ENCODE measurements at places on chromosomes 4 and X.

DNA sequence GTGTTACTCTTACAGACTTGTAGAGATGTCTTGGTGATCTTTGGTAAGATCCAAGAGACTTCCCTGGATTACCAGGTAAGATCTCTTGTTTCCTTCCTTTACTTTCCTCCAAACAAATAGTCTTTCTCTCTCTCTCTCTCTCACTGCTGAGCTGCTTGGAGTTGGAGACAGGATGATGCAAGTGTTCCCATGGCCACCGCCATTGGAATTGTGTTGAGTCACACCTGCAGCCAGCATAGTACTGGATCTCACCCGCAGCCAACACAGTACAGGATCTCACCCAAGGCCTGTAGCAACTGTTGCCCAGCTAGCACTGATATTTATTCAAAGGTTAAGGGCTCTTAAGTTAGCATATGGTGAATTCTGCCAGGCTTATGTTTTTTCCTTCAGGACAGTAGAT is 1080.9 kb downstream of the FAT4 start:
- no peak for DNase-seq

DNA sequence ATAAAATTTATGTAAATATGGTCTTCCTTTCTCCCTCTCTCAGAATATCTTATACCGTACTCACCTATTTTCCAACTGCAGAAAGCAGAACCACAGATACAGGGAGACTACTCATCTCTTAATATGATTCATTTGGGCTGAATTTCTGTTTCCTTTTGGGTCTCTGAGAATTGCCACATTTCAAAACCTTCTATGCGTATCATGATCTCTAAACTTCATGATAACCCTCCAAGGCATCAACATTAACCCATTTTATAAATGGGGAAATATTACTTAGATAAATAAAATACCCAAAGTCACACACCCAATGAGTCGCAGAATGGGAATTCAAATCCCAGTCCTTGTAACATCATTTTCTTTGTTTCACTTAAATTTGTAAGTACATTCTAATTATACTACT is 16.6 kb upstream of the PRDM8 start:
- no peak for DNase-seq

DNA sequence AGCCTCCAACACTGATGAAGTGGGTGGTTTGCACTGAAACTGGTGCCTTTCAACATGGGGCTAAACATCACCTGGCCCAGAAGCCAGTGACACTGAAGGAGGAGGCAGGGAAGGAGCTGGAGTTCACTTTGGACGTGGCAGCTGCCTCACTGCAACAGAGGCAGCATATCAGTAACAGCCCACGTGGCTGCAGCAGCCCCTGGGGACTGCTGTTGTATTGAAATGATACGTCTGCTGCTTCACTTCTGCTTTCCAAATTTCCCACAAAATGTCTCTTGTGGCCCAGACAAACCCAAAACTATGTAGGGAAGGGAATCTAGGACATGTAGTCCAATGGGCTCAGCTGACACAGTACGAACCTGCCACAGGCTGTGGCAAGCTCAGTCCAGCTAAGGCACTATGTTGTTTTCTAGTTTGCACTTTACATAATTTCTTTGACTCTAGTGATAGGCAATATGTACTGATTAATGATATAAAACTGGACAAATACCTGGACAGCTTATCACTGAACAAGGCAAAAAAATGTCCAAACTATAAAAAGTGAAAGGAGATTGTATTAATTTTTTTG is 84.7 kb upstream of the RAPGEF2 start:
- DNase-seq = no peak

GRCh38 chr4:2873329-2873728 is 29.7 kb downstream of the ADD1 start:
- DNase-seq = no peak

DNA sequence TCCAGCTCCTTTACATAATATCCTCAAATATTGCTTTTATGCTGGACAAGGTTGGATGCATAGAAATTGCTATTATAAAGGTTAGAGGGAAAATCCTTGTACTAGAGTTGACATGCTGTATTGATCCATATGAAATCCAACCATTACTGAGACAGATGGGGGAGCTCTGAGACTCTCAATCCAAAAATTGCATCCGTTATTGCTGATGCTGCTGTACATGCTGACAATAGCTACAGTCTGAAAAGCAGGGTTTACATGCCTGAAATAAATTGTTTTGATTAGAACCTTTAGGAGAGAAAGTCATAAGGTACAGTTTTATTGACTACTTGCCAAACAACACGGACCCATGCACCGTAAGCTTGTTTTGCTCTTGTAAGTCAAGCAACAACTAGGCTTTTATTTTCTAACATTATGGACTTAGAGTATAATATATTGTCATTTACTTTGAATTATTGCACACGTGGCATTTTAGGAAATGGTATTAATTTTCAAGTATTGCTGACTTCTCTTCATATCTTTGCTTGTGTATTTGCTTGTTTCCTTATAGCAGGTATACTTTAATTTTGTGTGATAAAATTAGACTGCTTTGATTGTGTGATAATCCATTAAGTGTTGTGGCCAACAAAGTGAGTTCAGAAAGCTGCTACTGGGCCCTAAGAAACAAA is 1365.2 kb downstream of the STIM2 start:
- no peak for DNase-seq

- no peak for DNase-seq
Measured at GRCh38 chrX:148933881-148934280, 433.5 kb downstream of the AFF2 start.

DNA sequence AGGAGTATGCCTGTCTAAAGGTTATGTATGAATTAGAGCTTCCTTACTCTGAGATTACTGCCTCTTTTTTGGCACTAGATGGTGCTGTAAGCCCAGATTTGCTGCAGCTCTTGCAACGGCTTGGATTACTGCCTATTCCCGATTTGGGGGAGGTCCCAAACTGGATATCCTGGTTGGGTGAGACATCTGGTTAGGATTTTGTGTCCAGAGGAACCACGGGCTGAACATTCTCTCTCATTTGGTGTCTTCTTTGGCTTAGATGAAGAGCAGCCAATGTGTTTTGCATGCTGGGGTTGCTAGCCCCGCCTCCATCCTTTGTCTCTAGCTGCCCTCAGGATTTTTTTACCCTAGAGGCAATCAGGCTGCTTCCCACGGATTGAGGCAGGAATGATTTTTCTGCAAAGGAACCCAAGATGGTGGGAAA is 31.9 kb downstream of the F8A1 start:
- peak; percentile 61 for DNase-seq

- DNase-seq = no peak
Measured at GRCh38 chr4:25981749-25982148, 67.7 kb downstream of the SMIM20 start.

GRCh38 chr4:1720163-1720983 is 750 bp downstream of the TMEM129 start:
- peak; percentile 63 for DNase-seq

GRCh38 chr4:14078326-14078725 is 450.8 kb upstream of the BOD1L1 start:
- peak; percentile 22 for DNase-seq

DNA sequence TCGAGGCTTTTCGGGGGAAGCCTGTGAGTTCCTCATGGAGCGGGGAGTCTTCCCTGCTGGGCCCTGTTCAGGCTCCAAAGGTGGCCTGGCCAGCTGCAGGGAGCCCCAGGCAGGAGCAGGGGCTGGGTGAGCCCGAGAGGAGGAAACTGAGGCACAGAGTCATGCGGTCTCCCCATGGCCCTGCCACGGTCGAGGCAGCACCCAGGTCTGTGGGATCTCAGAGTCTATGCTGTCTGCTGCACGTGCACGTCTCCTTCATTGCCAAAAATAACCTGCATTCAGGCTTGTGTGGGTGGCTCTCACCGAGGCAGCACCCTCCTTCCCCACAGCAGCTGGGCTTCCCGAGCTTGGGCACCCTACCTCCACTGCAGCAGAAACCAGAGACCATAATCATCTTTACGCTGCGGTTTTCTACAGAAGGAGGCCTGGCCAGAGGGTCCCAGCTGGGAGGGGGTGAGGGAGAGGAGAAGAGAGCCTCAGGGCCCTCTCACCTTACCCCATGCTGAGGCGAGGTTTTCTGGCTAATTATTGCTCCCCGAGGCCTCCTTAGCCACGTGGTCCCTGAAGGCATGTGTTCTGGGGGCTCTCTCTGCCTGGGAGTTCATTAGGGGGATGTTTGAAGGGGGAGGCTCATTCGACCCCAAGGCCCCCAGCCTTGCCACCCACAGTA is 64.3 kb downstream of the CPZ start:
- DNase-seq = no peak

DNA sequence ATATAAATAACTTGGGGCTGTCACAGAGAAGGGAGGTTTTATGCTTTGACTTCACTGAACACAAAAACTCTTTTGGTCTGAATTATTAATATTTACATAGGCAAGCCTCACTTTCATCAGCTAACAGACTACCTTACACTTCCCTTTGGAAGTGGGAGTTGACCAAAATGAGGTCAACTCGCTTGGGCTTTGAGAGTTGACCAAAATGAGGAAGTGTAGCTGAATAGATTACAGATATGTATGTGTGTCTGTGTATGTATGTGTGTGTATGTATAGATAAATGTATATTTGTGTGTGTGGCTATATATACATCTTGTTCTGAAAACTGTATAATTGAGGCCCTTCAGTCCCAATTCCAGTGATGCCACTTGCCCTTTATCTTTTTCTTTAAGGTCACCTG is 113.3 kb upstream of the IL13RA1 start:
- no peak for DNase-seq

GRCh38 chr4:148730082-148730640 is 287.9 kb upstream of the NR3C2 start:
- DNase-seq = no peak

DNA sequence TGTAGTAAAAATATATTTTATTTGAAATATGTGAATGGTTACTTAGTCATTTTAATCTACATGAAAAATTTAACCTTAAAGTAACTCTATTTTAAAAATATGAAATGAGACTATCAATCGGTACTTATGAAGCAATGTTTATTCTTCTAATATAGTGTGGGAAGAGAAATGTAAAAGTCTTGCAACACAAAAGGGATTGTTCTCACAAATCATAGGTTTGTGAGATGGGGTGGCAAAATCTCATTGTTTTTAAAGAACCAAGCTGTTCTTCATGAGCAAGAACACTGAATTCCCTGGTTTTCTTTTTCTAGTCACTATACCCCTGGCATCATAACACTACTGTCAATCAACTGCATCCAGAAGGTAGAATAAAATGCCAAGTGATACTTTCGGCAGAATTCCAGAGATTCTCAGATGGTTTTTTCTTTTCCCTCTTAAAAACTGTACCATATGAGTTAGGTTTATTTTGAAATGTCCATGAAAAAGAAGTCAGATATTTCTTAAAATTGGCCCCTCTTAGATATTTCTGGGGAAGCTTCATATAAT is 52.2 kb downstream of the SNCA start:
- no peak for DNase-seq

- DNase-seq = no peak
Measured at GRCh38 chr4:32700838-32701237, 1980.7 kb downstream of the PCDH7 start.

- no peak for DNase-seq
Measured at GRCh38 chr4:93649828-93650227, 178.7 kb upstream of the ATOH1 start.

DNA sequence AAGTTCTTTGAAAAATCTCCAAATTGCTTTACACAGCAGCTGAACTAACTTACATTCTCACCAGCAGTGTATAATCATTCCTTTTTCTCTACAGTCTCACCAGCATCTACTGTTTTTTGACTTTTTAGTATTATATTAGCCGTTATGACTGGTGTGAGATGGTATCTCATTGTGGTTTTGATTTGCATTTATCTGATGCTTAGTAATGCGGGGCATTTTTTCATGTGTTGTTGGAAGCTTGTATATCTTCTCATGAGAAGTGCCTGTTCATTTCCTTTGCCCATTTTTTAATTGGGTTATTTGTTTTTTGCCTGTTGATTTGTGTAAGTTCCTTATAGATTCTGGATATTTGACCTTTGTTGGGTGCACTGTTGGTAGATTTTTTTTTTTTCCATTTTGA is 931.7 kb downstream of the CENPC start:
- DNase-seq = no peak

GRCh38 chr4:128358231-128358912 is 70.8 kb upstream of the PGRMC2 start:
- peak; percentile 57 for DNase-seq

DNA sequence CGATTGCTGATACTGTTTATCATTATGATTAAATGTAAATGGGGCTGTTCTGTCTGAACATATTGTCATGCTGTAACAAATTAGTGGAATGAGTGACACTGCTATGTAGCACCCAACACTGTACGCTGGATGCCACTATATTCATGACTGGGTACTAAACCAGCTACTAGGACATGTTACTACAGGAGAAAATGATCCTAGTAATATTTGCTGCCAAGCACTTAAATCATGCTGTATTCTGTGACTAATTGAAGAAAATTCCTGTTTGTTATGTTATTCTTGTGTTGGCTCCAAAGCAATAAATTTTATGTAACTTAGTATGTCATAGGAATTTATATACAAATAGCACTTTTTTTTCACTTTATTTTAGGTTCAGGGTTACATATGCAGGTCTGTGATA is 804.2 kb downstream of the CENPC start:
- DNase-seq = no peak

GRCh38 chr4:101177154-101177553 is 170.2 kb downstream of the PPP3CA start:
- no peak for DNase-seq

DNA sequence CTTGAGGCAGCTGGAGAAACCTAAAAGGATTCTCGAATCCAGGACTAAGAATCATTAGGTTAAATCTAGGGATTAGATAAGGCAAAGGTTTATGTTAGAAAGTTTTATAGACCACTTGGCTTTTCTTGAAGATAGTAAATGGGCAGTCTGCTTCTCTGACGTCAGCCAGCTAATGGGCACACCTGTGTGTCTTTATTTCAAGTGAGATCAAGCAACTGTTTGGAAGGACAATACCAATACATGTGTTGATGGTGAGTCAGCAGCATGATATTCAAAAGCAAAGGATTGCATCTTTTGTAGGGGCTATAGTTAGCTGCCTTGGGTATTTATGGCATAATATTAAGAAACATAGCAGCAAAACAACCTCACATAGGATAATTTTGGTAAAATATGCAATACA is 46.5 kb upstream of the GRPR start:
- DNase-seq = no peak

Data from GM03348 (cell line).